Posterior vena cava (tissue), 2 donors: ENCODE measurements at places on chromosomes 12 and 14. TPM values are rescaled to one million over a fixed set of nuclear protein-coding genes. Genes with fewer than 3 reads are reported as not detected.

GRCh38 chr12:57755454-57756372 lies 810 bp downstream of the MARCHF9 start:
- DNase-seq = no peak

GRCh38 chr14:68471029-68471963 lies 321.6 kb downstream of the ZFP36L1 start:
- no peak for DNase-seq

DNA sequence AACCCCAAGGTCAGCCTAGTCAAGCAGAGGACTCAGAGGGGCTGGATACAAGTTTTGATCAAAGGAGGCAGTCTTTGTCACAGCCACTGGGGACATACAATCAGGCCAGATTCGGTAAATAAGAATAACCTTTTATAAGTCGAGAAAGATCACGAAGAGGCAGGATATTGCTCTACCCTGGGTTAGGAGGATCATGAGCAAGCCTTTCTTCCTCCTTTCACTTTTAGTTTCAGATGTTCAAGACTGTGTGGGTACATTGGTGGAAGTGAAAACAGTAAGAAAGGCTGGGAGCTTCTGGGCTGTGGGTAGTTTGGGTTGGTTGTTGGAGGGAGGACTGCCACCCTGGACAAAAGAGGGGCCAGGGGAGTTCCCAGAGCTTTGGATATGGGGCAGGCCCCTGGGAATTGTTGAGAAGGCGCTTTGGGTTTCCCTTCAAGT lies 127.7 kb downstream of the SNAPC1 start:
- DNase-seq = no peak

DNA sequence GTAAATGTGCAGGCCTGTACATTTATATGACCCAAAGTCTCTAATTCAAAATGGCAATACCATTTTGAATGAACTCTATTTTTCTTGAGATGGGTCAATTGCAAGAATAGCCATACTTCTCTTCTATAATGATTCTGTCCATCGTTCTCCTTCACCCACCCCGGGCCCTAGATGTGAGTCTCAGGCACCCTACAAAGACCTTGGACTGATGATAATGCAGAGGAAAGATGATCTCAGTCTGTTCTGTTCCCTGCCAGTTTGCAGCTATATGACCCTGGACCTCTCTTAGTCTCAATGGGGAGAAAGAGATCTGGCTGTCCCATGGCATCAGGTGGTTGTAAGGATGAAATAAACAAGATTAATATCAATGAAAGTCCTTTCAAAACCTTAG lies 30.1 kb downstream of the VCPKMT start:
- DNase-seq = no peak

GRCh38 chr12:49527361-49528130 lies 11.3 kb upstream of the KCNH3 start:
- peak; percentile 17 for DNase-seq

DNA sequence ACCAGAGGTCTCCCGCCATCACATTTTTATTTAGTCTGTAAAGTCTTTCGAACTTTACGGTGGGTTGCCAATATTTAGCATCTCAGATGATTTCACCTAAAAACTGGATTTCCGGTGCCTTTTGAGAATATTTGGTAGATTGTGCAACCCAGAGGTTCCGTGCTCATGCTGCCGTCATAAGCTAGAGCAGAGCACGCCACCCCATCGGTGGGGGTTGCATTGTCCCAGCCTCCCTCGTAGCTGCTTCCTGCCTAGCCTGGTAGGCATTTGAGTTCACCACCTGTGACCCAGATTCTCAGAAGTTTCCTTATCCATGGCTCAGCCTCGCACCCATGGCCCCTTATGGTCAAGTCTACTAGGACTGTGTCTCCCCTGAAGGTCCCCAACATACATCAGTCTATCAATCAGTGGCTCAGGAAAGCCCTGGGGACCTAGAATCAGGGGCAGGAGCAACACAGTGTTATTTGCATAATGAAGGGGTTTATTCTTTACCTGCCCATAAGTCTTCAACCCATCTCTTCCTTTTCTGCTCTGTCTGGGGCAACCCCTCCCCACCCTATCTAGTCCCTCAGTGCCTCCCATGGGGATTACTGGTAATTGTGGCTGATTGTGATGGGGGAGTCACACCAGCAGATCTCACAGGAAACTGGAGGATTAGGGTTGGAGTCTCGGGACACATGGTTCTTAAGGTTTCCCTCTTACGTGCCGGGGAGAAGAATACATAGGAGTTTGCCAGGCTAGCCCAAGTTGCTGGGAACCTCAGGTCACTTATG lies 152.3 kb downstream of the PHETA1 start:
- no peak for DNase-seq

GRCh38 chr12:67069451-67070306 lies 199.5 kb upstream of the CAND1 start:
- DNase-seq = no peak

GRCh38 chr12:15702276-15702675 lies 86.9 kb downstream of the EPS8 start:
- no peak for DNase-seq

- DNase-seq = no peak
These were observed 174.5 kb downstream of the FBXL14 start for GRCh38 chr12:1419849-1420371.

GRCh38 chr12:10069099-10069498 lies 29.7 kb downstream of the CLEC1A start:
- no peak for DNase-seq

DNA sequence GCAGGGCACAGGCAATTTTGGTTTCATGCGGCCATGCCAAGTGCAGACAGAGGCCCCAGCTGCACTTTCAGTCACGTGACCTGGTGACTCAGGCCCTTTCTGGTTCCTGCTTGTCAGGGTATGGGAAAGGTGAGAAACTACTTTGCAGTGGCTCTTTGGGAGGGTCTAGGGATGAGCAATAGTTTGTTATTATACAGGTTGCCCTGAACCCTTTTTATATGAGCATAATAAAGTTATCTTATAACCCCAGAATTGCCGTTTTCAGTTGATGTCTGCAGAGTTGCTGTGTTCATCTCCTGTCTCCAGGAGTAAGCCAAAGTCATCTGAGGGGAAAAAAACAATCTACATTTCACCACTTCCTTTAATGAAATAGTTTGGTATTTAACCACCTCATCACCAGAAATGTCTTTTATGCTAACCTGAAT lies 30.9 kb upstream of the EMP1 start:
- DNase-seq = no peak

DNA sequence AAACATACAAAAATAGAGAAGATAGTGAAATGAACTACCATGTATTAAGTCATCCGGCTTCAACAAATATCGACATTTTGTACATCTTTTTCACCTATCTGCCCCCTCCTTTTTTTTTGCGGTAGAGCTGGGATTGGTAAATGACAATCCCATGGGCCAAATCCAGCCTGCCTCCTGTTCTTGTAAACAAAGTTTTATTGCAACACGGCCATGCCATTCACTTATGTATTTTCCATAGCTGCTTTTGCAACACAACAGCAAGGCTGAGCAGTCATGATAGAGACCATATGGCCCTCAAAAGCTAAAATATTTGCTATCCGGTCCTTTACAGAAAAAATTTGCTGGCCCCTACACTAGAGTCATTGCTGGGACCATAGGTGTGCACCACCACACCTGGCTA lies 58.1 kb upstream of the PLEKHG3 start:
- DNase-seq = peak; percentile 1

- no peak for DNase-seq
These were observed 72.4 kb downstream of the BICD1 start for GRCh38 chr12:32179011-32179395.

- no peak for DNase-seq
These were observed 67.5 kb downstream of the NCOR2 start for GRCh38 chr12:124499898-124500244.

GRCh38 chr14:96582411-96582961 lies 80.3 kb downstream of the PAPOLA start:
- peak; percentile 43 for DNase-seq

- DNase-seq = no peak
These were observed 33.1 kb downstream of the C12orf42 start for GRCh38 chr12:103462675-103463074.

GRCh38 chr12:81416571-81416970 lies 338.7 kb downstream of the ACSS3 start:
- no peak for DNase-seq

- no peak for DNase-seq
These were observed 206.7 kb upstream of the PWP1 start for GRCh38 chr12:107478881-107479280.

The CIROP gene
- total RNA-seq = not detected

The PIK3C2G gene
- total RNA-seq = 0.10 TPM

The TESPA1 gene
- total RNA-seq = 1.00 TPM

The P2RX2 gene
- total RNA-seq = not detected

The GRIN2B gene
- 0.05 TPM for total RNA-seq

The PPM1H gene
- 2.8 TPM for total RNA-seq
